ENCODE measurements at places on chromosomes 16 and 17. TPM values are rescaled to one million over a fixed set of nuclear protein-coding genes. Genes with fewer than 3 reads are reported as not detected.

The SENP3 gene
- total RNA-seq = 53.0 TPM

The PNMT gene
- not detected for total RNA-seq

The OR4D1 gene
- 0.54 TPM for total RNA-seq

The USP6 gene
- total RNA-seq = 0.06 TPM

The ZNF624 gene
- 5.4 TPM for total RNA-seq

DNA sequence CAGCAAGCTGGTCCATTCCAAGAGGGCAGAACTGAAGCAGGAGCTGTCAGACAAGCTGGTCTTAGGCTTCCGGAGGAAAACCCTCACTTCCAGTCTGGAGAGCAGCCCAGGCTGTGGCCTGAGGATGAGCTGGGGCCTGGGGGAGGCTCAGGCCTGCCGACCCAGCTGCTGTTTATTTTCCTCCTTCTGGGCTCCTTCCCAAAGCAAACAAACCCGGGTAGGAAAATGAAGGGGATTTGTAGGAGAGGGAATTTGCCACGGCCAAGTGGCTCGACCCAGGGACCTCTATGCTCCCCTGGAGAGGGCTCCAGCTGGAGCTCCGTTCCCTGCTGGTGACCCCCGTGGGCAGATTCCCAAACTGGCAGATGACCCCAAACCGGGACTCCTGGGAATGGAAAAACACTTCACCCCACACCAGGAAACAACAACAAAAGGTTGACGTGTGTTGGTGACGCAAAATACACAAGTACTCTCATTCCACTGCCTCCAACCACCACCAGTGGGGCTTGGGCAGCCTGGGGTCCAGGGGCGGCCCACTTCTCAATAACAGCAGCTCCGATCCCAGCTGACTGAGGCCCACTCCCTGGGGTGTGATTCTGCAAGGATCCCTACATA, 8.8 kb downstream of the JUP start:
- DNase-seq = no peak

- no peak for DNase-seq
Observed at GRCh38 chr17:48601539-48602425, 3.0 kb downstream of the HOXB6 start.

DNA sequence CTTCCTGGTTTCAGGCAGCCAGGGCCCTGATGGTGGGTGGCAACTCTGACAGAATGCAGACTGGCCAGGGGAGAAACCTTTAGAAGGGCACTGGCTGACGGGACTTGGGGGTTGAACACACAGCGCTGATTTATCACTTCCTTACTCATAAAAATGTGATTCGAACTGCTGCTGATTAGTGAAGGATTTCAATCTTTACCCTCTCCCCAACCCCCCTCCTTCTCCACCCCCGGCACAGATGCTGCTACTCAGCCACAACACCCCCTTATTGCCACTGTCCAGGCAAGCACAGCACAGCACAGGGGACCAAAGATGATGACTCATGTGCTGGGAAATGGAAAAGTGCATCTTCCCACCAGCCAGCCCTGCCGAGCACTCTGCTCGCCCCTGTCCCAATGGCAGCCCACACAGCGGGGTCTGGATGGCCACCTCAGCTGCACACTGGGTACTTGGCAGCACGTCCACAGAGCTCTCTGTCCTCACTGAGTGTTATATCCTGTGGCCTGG, 70.1 kb downstream of the SMG6 start:
- no peak for DNase-seq

Data from activated CD4-positive, alpha-beta T cell treated with anti-CD3 and anti-CD28 coated beads, Interleukin-2, amount 10 ng/mL, durations not matched to agents 7 days and 5 days (primary cell).